ENCODE measurements at places on chromosomes 4 and X.

DNA sequence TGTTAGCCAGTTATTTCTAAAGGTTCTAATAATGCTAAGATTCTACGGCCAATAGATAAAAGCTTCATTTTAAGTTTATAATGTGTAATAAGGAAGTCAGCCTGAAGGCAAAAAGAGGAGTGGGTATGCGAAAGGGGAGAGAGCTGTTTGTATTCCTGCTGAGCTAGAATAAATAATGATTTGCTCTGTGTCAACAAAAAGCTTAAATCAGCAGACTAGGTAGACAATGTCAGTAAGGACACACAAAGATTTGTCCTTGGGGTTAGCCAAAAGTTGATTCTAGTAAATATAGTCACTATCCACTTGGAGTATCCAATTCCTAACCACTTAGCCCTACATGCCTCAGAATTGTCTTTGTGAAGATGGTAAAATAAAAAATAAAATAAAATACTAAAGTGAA lies 90.3 kb upstream of the GRIA3 start:
- DNase-seq, result no peak

DNA sequence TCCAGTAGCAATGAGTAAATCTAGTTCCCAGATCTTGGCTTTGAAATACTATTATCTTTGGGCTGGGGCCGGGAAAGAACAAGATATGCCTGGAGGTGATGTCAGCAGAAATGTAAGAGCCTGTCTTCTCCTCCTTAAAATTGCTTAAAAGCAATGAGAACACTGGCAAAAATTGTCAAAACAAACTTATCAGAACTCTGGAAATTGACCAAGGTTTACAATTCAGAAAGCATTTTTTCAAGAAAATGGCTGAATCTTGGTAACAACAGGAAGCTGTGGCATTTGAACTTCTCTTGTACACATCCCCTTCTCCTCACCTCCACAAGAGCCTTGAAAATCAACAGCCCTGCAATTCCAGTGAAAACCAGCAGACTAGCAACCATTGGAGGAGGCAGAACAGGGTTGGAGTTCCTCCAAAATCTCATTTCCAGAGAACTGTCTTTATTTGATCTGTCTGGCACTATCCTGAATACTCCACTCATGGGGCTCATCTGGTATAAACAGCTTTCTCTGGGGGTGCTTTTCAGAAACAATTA lies 13.5 kb downstream of the TIMP1 start:
- DNase-seq, result no peak

DNA sequence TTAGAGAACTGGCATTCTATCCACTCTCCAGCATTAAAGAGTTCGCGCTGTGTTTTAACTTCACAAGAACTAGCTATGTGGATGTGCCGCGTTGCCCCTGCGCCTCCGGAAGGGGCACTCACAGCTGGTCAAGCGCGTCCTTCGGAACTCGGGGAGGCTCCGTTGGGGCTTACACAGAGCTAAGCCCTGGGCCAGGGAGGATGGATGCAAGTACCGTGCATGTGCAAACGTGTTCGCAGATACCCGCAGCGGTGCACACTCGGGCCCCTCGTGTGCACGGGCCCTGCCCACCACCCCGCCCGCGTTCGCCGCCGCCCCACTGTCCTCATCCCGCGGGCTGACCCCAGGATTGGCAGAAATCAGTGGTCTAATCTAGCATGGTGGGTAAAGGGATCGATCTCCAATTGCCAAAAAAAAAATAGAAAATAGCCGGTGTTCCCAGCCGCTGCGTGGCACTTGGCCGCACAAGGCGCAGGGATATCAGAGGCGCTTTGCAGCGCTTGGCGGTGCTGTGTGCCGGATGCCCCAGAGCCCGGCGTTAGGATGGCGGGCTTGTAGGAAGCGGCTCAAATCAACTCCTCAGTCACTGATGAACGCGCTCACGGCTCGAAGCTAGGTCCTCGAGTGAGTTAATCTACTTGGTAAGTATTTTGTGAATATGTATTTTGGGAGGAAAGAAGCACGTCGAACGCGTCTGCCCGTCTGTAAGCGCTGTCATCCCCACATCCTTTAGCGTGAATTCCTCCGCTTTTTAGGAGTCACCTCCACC lies 989 bp upstream of the PCDH10 start:
- DNase-seq, result no peak

DNA sequence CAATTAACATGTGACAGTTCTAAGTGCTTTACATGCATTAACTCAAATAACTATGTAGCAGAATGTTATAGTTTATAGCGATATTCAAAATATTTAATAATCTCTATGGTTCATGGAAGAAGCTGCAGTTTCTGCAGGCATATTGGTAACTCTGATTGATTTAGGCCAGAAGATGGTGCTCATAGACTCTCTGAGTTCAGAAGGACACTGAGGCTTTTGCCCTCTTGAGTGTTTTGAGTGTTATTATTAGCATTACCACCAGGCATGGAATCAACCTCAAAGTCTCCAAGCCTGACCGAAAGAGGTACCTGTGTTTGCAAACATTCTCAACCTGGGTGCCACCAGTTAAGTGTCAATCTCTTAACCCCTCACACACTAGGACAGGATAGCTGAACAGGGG lies 792.3 kb upstream of the PCDH7 start:
- no peak for DNase-seq

DNA sequence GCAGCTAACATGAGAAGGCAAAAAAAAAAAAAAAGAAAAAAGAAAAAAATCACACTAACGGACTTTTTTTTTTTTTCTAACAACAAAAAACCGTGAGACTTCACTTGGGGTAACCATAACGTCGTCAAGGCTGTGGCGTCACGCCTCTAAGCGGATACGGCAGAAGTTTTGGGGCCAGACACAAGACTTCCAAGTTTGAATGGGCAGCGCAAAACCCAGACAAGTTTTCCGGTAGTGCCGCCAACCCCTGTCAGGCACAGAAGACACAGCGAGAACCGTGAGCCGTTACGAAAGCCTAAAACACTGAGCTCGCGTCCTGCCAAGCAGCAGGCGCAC lies 556 bp upstream of the SMARCA5 start:
- DNase-seq, result no peak

DNA sequence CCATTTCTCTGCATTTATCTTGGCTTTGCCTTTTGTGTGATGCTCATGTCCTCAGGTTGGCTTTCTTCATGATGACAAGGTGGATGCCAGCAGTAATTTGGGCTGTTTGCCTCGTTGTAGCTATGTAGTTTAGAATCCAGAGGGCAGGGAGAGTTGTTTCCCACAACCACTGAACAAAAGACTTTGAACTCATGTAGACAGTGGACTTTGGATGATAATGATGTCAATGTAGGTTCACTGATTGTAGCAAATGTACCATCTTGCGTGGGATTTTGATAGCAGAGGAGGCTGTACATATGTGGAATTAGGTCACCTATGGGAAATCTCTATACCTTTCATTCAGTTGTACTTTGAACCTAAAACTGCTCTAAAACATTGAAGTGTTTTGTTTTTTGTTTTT lies 41.3 kb downstream of the MND1 start:
- DNase-seq, result no peak
